ENCODE measurements at places on chromosomes 16 and 17.
A peak's percentile ranks its signal among the peaks of the same experiment; 100 is the strongest.

DNA sequence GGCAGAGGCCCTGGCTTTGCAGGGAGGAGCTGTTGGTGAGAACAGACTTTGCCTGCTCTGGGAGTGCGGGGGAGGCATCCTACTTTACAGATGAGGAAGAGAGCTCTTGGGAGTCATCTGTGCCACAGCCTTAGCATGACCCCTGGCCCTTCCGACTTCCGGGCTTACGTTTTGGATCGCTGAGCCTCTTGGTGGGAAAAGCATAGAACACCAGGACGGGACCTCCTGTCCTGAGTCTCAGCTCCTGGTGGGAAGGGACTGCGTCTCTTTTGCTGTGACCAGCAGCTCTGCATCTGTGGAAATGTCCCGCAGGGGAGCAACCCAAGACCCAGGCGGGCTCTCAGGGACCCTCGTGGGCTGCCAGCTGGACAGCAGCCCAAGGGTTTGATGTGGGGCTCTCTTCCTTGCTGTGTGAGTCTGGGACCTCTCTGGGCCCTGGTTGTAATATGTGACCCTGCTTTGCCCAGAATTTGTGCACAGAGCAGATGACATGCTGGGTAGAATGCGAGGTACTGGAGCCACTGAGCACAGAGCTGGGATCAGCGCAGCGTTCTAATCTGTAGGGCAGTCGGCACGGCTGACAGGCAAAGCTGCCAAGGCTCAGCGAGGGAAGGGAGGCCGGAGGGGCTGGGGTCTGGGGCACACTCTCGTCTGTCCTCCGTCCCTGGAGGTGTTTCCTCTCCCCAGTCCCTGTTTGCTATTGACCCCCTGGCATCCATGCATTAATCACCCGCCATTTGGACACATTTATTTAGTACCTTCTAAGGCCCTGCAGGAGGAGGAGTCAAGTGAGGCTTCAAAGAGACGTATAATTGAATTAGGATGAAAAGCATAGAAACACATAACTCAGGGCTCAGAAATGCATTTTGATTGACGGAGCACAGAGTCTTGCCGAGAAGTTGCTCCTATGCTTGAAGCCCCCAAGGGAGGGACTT lies 64.0 kb downstream of the NT5M start:
- no peak for DNase-seq

DNA sequence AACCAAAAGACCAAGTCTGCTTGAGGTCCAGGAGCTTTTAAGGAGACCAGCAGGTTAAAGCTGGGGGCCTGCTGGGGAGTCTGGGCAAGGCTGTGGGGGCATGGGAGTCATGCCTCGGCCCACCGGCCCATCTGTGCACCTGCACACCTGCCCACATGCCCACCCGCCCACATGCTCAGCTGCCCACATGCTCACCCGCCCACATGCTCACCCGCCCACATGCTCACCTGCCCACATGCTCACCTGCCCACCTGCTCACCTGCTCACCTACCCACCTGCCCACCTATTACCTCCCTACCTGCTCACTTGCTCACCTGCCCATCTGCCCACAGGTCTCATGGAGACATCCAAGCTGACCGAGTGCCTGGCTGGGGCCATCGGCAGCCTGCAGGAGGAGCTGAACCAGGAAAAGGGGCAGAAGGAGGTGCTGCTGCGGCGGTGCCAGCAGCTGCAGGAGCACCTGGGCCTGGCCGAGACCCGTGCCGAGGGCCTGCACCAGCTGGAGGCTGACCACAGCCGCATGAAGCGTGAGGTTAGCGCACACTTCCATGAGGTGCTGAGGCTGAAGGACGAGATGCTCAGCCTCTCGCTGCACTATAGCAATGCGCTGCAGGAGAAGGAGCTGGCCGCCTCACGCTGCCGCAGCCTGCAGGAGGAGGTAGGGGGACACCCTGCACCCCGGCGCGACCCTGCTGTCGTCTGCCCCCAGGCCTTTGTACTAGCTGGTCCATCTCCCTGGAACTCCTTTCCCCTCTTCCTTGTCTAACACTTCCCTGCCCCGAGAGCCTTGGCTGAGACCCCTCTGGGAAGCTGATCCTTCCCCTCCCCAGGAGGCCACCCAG lies 14.0 kb downstream of the CARD14 start:
- no peak for DNase-seq

- peak; percentile 22 for DNase-seq
Measured at GRCh38 chr17:62008294-62008693, 56.8 kb downstream of the MED13 start.

DNA sequence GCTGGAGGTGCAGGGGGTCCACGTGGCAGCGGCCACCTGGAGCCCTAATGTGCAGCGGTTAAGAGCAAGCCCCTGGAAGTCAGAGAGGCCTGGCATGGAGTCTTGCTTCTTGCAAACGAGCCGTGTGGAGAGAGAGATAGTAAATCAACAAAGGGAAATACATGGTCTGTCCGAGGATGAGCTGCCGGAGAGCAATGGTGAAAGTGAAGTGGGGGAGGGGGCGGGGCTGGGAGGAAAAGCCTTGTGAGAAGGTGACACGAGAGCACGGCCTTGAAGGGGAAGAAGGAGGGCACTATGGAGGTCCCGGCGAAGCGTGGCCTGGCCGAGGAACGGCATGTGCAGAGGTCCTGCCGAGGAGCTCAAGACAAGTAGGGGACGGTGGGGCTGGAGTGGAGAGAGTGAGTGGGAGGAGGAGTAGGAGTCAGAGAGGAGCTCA lies 6.0 kb upstream of the SERPINF1 start:
- DNase-seq = no peak

- DNase-seq = no peak
Measured at GRCh38 chr16:24986512-24987303, 28.5 kb downstream of the ARHGAP17 start.

- DNase-seq = no peak
Measured at GRCh38 chr17:57259306-57259705, 3.0 kb downstream of the MSI2 start.

DNA sequence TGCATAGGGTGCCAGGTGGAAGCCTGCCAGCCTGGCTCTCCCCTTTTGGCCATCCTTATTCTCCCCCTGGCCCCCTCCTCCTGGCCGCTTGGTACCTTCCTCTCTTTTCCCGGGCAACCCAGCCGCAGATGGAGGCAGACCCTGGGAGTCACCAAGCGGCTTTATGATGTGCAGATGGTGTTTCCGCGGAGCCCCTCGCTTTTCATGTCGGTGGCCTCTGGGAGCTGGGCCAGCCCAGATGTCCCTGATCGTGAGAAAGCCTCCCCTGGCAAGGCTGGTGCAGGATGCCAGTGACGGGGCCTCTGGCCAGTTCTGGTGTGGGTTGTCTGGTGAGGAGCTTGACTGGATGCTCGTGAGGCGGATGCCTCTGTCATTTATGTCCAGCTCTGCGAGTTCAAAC lies 18.0 kb upstream of the BRD7 start:
- DNase-seq = no peak

All from GM13976 (cell line).